Activated CD8-positive, alpha-beta T cell treated with anti-CD3 and anti-CD28 coated beads, Interleukin-2, amount 10 ng/mL, durations not matched to agents 7 days and 5 days (primary cell): ENCODE measurements at places on chromosomes 7 and 10. TPM values are rescaled to one million over a fixed set of nuclear protein-coding genes. Genes with fewer than 3 reads are reported as not detected.

Gene TUBB8
- total RNA-seq = not detected

Gene POLR2J
- total RNA-seq = 55.7 TPM

Gene ANKRD30A
- total RNA-seq = not detected

Gene DGKB
- total RNA-seq = not detected

Gene PGAM2
- total RNA-seq = 0.34 TPM

DNA sequence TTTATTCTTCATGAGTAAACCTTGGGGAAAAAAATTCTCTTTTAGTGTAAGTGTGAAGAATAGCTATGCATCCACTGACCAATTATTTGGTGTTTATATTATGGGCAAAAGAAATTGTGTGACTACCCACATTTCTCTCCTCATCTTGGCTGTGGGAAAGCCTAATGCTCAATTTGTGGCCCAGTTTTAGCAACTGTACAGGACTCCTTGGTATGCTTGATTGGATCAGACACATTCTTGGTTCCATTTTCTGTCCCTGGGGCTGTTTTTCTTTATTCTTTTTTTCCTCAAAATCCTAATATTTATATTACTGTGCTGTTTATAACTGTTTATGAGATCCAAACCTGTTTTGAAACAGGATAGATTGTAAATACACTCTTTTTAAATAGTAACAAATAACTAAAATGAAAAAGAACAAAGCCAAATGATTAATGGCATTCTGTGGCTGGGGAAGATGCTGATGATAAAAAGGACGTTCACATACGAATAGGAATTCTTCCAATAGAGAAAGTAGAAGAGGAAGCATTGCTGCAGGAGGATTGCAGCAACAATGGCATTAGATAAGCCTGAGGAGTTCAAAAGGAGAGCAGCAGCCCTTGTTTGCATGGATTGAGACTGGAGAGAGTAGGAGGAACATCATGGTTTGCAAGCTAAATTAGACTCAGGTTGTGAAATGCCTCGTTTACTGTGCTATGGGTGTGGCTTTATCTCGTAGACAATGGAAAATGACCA, 580.5 kb downstream of the INHBA start:
- H3K27ac ChIP-seq = no peak overlapping the region
- no peaks in the 10 kb centered on the region for H3K4me1 ChIP-seq
- DNase-seq = no peak
- H3K27me3 ChIP-seq = no peaks in the 10 kb centered on the region
- H3K4me3 ChIP-seq = no peak overlapping the region

DNA sequence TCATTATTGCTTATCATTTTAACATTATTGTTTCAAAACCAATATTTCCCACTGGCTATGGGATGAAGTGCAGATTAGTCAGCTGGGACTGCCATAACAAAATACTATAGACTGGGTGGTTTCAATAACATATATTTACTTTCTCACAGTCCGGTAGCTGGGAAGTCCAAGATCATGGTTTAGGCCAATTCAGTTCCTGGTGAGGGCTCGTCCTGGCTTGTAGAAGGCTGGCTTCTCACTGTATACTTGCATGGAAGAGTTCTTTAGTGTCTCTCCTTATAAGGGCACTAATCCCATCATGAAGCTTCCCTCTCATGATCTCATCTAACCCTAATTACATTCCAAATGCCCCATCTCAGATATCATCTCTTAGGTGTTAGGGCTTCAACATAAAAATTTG, 101.3 kb downstream of the CHRM2 start:
- H3K4me1 ChIP-seq = no peaks in the 10 kb centered on the region
- no peaks in the 10 kb centered on the region for H3K27me3 ChIP-seq
- no peak for DNase-seq
- no peaks in the 10 kb centered on the region for H3K36me3 ChIP-seq
- H3K27ac ChIP-seq = no peak overlapping the region

- H3K36me3 ChIP-seq = peaks cover 8% of the 10 kb centered on the region
- H3K27me3 ChIP-seq = no peaks in the 10 kb centered on the region
- no peak overlapping the region for H3K27ac ChIP-seq
- no peak for DNase-seq
- H3K4me3 ChIP-seq = no peak overlapping the region
Observed at GRCh38 chr10:13316635-13317311, 16.9 kb upstream of the PHYH start.

GRCh38 chr10:15461353-15462108, 90.4 kb upstream of the FAM171A1 start:
- no peaks in the 10 kb centered on the region for H3K36me3 ChIP-seq
- H3K4me3 ChIP-seq = no peak overlapping the region
- H3K4me1 ChIP-seq = no peaks in the 10 kb centered on the region
- no peak for DNase-seq
- no peaks in the 10 kb centered on the region for H3K27me3 ChIP-seq

DNA sequence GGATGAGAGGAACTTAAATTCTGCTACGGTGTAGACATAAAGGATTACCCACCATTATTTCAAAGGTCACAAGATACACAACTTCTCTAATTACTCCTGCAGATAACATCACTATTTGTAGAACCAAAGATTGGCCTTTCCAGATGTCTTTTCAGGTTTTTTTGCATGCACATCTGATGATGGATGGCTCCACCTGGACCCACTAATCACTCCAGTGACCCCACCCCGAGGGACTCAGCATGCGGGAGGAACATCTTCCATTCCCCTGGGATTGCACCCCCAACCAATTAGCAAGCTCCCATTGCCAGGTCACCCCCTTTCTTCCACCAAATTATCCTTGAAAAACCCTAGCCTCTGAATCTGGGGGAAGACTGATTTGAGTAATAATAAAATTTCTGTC, 608.9 kb downstream of the CNTNAP2 start:
- no peaks in the 10 kb centered on the region for H3K27me3 ChIP-seq
- H3K4me3 ChIP-seq = no peak overlapping the region
- no peaks in the 10 kb centered on the region for H3K4me1 ChIP-seq
- no peak overlapping the region for H3K27ac ChIP-seq
- H3K36me3 ChIP-seq = no peaks in the 10 kb centered on the region

DNA sequence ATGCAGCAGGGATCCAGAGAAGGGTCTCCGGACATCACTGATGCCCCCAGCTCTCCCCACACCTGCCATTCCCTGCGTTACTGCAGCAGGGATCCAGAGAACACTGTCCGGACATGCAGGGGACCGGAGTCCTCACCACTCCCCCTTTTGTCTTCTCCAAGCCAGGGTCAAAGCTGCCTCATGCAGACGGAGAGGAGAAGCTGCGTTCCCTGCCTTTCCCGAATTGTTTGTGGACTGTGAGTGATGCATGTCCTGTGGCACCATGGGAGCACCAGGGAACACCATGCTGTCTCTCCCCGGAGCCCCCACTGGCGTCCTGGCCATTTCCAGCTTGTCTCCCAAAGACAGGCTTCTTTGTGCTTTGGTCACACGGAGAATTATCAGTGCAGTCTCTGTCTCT, 599.7 kb downstream of the PTPRN2 start:
- DNase-seq = no peak
- no peaks in the 10 kb centered on the region for H3K27me3 ChIP-seq
- no peaks in the 10 kb centered on the region for H3K4me1 ChIP-seq
- H3K27ac ChIP-seq = no peak overlapping the region

- H3K4me3 ChIP-seq = no peak overlapping the region
- DNase-seq = no peak
- H3K27me3 ChIP-seq = no peaks in the 10 kb centered on the region
- no peaks in the 10 kb centered on the region for H3K36me3 ChIP-seq
- H3K4me1 ChIP-seq = no peaks in the 10 kb centered on the region
Observed at GRCh38 chr7:116083796-116084195, 53.2 kb upstream of the TFEC start.

- no peaks in the 10 kb centered on the region for H3K27me3 ChIP-seq
- no peak overlapping the region for H3K4me3 ChIP-seq
- no peaks in the 10 kb centered on the region for H3K36me3 ChIP-seq
- H3K4me1 ChIP-seq = peaks cover 38% of the 10 kb centered on the region
Observed at GRCh38 chr7:105346593-105347322, 42.0 kb downstream of the SRPK2 start.

DNA sequence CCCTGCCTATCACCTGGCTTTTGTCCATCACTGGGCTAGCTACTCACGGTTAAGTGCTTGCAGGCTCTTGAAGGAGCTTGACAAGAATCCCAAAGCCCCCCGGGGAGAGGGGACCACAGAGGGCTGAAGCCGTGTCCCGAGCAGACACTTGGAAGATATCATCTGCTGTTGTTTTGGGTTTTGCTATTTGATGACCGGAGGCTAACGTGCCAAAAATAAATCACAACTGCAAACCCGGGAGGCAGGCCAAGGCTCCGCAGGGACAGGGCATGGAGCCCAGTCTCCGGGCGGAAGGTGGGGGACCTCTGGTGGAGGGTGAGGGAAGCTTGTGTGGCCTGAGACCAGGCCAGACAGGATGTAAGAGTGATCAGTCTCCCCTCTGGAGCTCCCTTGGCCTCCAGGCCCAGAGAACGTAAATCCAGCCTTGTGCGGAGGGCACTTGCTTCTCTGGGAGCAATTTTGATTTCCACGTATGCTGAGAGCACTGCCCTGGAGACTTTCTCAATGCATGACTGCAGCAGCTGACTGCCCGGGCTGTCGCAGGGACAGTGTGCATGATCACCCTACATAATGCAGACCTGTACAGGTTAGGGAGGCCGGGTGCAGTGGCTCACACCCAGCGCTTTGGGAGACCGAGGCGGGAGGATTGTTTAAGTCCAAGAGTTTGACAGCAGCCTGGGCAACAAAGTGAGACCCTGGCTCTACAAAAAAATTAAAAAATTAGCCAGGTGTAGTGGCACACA, at the start of gene PHKG1:
Gene PHKG1 (minus strand): TSS at position 164 of the 743 bp plus-strand sequence. CDS start 4,011 bp downstream, outside the sequence.
- H3K4me3 ChIP-seq = no peak within 1 kb of the TSS
- no peaks in the 10 kb centered on the region for H3K27me3 ChIP-seq
- peaks cover 6% of the 10 kb centered on the region for H3K4me1 ChIP-seq
- H3K36me3 ChIP-seq = peaks cover 9% of the 10 kb centered on the region

DNA sequence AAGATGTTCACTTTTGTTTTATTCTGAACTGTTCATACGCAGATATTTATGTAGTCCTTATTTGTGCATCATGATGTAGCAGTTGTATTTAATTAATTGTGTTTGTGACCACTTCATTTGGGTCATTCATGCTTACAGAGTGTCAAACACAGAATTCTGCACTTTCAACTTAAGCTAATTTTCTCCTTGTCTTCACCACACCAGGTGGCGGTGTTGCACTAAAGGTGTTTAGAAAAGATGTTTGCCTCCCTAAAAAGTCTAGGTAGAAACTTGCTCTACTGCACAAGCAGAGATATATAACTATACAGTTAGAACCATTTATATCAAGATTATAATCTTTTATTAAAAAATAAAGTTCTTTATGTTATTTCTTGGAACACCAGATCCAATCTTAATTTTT, 1.3 kb upstream of the TAS2R38 start:
- peak; percentile 45 for DNase-seq
- no peak overlapping the region for H3K4me3 ChIP-seq
- no peak overlapping the region for H3K27ac ChIP-seq
- peaks cover 19% of the 10 kb centered on the region for H3K4me1 ChIP-seq
- no peaks in the 10 kb centered on the region for H3K27me3 ChIP-seq
- H3K36me3 ChIP-seq = no peaks in the 10 kb centered on the region

GRCh38 chr10:69489506-69490090, 38.3 kb downstream of the TSPAN15 start:
- no peaks in the 10 kb centered on the region for H3K4me1 ChIP-seq
- no peak overlapping the region for H3K27ac ChIP-seq
- H3K36me3 ChIP-seq = peaks cover 5% of the 10 kb centered on the region
- H3K27me3 ChIP-seq = no peaks in the 10 kb centered on the region
- no peak overlapping the region for H3K4me3 ChIP-seq

- no peaks in the 10 kb centered on the region for H3K36me3 ChIP-seq
- no peaks in the 10 kb centered on the region for H3K27me3 ChIP-seq
- no peaks in the 10 kb centered on the region for H3K4me1 ChIP-seq
- DNase-seq = no peak
- no peak overlapping the region for H3K27ac ChIP-seq
Observed at GRCh38 chr10:64726466-64726865, 1205.3 kb downstream of the REEP3 start.

GRCh38 chr7:99997545-99998137, 17.8 kb upstream of the ZKSCAN1 start:
- H3K27ac ChIP-seq = peak overlapping the region; percentile 87
- H3K27me3 ChIP-seq = peaks cover 8% of the 10 kb centered on the region
- H3K36me3 ChIP-seq = no peaks in the 10 kb centered on the region

DNA sequence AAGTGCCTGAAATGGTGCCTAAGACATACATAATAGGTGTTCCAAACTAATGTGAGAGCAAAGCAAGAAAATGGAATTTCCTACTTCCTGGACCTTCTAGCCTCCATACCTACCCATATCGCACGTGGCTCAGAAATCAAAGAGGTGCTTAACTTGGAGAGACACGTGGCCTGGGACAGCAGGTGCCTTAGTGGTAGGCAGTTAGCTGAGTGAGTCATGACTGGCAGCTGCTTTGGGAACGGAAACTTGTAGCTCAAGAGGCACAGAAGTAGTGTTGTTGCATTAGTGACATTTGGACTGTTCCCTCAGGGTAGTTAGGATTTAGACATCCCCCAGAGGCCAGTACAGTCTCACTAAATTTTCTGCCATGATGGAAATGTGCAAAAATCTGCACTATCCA, 12.0 kb upstream of the BMPER start:
- no peaks in the 10 kb centered on the region for H3K4me1 ChIP-seq
- H3K36me3 ChIP-seq = no peaks in the 10 kb centered on the region
- H3K4me3 ChIP-seq = no peak overlapping the region

- DNase-seq = no peak
- peaks cover 25% of the 10 kb centered on the region for H3K4me1 ChIP-seq
- H3K27ac ChIP-seq = no peak overlapping the region
- H3K36me3 ChIP-seq = no peaks in the 10 kb centered on the region
- no peak overlapping the region for H3K4me3 ChIP-seq
Observed at GRCh38 chr10:47079204-47079580, 168.0 kb downstream of the PTPN20 start.

DNA sequence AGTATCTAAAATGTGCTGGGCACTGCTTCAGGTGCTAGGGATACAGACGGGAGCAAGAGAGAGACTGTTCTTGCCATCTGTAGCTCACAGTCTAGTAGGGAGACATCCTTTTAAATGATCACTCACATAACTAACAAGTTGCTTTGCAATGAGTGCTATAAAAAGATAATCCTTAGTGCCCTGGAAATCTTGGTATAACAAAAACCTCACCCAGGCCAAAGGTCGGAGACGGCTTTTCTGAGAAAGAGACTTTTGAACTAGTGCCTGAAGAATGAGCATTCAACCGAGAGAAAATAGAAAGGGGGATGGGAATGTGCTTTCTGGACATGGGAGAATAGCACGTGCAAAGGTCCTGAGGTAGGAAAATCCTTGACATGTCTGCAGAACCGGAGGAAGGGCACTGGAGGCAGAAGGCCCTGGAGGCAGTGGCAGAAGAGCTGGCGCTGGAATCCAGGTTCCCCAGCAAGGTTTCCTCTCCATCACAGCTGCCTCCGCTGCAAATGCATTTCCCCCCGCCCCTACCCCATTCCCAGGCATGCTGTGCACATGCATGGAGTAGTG, 89.4 kb downstream of the COL13A1 start:
- DNase-seq = no peak
- no peak overlapping the region for H3K27ac ChIP-seq
- no peaks in the 10 kb centered on the region for H3K36me3 ChIP-seq
- no peaks in the 10 kb centered on the region for H3K27me3 ChIP-seq
- no peak overlapping the region for H3K4me3 ChIP-seq
